Stimulated activated CD4-positive, alpha-beta T cell treated with anti-CD3 and anti-CD28 coated beads, Interleukin-4, amount 100 ng/mL, for 1 hour (primary cell): ENCODE measurements at places on chromosomes 6 and 20.

- DNase-seq: no peak
Observed at GRCh38 chr6:113246186-113246585, 611.0 kb upstream of the MARCKS start.

GRCh38 chr6:157021344-157021992 lies 244.3 kb downstream of the ARID1B start:
- DNase-seq: peak; percentile 87

GRCh38 chr6:90412538-90413369 lies 116.1 kb upstream of the BACH2 start:
- no peak for DNase-seq

DNA sequence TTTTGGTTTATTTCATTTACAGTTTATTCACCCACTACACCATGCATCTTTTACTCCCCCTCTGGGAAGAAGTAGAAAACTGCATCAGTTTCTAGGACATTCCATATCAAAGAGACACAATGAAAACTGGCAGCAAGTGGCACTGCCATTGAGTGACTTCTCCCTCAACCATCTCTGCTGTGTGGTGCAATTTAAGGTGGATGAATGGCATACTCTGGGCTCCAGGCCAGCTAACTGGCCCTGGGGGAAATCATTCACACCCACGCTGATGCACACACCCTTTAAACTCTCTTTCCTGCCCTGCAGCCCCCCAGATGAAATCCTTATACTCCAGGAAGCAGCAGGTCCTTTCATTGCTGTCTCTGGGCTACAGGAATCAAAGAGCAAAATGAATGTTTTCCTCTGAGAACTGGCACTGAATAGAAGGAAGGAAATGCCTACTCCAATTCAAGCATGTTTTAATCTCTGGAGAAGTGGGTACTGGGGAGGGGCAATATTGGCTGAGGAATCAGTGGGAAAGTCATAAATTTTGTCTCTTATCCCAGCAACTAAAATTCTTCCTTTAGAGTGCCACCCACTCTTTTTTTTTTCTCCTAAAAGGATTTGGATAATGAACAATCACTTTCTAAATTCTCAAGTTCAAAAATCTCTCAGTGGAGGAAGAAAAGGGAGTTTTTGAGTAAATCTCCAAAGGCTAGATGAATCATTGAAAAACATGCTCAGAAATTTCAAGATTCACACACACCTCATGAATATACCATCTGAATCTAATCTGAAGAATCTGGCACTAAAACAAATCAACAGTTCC lies 16.9 kb upstream of the RFPL4B start:
- DNase-seq: no peak

DNA sequence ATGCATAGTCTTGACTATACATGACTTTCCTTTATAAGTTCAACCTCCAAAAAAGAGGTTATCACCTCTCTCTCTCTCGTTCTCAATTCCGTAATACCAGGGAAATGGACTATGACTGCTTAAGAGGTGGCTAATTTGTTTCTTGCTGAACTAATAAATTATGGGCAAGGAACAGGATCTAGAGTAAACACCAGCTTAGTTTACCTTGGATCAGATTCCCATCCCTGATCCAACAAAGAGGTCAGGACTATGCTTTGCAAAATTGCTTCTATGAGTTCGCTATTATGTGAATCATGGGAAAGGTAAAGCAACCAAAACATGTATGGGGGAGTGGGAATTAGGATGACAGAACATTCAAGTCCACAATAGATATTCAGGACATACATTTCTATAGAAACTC lies 630.7 kb downstream of the HACE1 start:
- DNase-seq: no peak

GRCh38 chr6:138517635-138518034 lies 18.3 kb upstream of the NHSL1 start:
- DNase-seq: peak; percentile 53

DNA sequence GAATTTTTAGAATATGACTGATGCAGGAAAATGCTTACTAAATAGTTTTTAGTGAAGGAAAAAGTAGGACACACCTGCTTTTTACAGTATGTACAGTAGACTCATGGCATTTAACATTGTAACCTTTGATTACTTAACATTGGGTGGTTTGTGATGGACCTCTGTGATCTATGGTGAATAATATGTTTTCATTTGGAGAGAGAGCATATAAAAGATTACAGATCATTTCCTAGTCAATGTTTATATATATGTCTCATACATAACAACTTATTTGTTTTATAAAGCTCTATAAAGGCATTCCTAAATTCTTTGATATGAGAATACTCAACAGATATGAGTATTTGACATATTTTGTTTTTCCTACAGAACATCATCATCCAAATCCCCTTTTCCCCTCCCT lies 129.3 kb upstream of the PDE7B start:
- no peak for DNase-seq

DNA sequence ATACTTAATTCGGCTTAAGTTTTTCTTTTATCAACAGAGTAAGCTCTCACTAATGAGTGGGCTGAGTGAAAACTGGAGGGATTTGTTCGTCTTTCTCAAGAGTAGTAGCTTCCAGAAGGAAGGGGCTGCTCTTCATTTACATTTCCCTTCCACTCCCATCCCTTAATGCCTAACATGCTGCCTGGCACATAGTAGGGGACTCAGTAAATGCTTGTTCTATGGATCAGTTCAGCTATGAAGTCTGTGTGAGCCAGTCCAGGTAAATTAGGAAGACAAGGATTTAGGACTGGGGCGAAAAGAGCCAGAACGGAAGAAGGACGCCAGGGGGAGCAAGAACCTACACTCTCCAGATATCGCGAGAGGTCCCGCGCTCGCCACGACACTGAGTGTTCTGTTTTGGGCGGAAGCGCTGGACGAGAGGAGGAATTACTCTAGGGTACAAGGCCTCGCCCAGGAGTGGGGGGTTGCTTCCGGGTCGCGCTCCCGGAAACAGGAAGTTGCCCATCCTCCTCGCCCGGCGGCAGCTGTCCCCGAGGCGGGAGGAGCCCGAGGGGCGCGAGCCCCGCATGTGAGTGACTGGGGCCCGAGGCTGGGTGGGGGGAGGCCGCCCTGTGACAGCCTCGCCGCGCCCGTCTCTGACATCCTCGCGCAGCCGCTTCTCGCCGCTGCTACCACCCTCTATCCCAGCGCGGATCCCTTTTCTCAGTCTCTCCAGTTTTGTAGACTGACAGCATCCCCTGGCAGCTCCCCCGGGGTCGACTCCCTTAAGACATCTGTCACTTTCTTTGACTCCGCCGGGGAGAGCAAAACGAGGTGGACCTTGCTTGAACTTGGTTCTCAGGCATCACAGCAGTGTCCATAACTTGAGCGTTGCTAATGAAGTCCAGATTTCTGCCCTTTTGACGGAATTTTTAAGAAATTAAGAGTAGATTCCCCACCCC lies at the start of gene C6orf89:
Gene C6orf89 (plus strand): TSS at position 492 of the 941 bp plus-strand sequence. CDS start 13,493 bp downstream, outside the sequence.
- DNase-seq: peak; percentile 96

- no peak for DNase-seq
Observed at GRCh38 chr6:33583591-33584155, 3.6 kb upstream of the BAK1 start.

- DNase-seq: no peak
Observed at GRCh38 chr20:59603781-59604541, at the start of gene PHACTR3. Gene PHACTR3, plus strand, starts transcription at chr20:59604540. Its CDS starts 475 bp downstream, at chr20:59605015.

DNA sequence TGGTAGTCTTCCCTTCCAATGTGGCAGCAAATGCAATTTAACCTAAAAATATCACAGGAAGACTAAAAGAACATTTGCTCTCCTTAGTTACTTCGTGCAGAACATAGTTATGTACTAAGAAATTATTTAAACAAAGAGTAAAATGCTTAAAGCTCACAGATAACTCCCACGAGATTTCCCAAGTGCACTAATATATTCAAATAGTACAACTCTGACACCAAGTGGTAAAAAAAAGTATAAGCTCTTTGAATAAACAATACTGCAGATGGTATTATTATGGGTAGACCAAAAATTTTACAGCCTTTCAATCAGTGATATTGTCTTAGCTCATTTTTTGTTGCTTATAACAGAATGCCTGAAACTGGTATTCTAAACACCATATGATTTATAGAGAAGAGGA lies 52.8 kb upstream of the FILIP1 start:
- no peak for DNase-seq

DNA sequence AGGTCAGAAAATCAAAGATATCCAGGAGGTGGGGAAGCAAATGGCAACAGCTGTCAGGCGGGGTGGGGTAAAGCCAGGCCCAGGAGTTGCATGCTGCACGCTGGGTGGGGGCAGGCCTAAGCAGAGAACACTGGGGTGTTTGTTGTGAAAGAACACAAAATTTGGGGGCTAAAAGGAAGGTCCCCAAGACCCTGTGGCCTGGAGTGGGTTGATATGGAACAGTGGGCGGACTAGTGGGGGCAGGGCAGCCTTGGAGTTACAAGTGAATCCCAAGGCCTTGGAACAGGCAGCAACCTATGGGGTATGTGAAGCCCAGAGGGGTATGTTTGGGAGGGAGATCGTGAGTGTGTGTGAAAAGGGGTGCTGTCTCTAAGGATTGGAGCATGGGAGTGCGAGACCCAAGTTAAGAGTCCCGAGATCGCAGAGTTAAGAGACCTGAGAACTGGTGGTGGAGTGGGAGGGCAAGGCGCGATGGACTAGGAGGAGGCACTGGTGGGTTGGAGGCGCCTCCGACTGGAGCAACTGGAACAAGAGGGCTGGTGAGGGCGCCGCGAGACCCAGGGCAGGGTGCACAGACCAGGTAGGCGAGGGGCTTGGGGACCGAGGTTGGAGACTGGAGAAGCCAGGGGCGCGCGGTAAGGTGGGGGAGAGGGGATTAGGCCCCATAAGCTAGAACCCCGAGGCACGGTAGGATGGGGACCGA lies 658 bp downstream of the CUL7 start:
- peak; percentile 33 for DNase-seq

GRCh38 chr6:107106165-107106564 lies 9.2 kb downstream of the BEND3 start:
- no peak for DNase-seq

DNA sequence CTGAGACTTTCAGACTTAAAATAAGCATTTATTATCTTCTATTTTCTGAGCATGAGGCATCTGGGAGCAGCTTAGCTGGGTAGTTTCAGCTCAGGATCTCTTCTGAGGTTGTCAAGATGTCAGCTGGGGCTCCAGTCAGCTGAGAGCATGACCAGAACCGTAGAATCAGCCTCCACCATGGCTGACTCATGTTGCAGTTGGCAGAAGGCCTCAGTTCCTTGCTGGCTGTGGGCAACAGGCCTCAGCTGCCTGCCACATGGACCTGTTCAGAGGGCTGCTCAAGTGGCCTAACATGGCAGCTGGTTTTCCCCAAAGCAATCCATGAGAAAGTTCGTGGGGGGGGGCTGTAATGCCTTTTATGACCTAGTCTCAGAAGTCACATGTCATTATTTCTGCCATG lies 142.3 kb downstream of the LY86 start:
- DNase-seq: no peak

- DNase-seq: no peak
Observed at GRCh38 chr6:137862419-137863090, 4.5 kb upstream of the TNFAIP3 start.

- no peak for DNase-seq
Observed at GRCh38 chr20:58179083-58179431, 49.4 kb downstream of the ANKRD60 start.

DNA sequence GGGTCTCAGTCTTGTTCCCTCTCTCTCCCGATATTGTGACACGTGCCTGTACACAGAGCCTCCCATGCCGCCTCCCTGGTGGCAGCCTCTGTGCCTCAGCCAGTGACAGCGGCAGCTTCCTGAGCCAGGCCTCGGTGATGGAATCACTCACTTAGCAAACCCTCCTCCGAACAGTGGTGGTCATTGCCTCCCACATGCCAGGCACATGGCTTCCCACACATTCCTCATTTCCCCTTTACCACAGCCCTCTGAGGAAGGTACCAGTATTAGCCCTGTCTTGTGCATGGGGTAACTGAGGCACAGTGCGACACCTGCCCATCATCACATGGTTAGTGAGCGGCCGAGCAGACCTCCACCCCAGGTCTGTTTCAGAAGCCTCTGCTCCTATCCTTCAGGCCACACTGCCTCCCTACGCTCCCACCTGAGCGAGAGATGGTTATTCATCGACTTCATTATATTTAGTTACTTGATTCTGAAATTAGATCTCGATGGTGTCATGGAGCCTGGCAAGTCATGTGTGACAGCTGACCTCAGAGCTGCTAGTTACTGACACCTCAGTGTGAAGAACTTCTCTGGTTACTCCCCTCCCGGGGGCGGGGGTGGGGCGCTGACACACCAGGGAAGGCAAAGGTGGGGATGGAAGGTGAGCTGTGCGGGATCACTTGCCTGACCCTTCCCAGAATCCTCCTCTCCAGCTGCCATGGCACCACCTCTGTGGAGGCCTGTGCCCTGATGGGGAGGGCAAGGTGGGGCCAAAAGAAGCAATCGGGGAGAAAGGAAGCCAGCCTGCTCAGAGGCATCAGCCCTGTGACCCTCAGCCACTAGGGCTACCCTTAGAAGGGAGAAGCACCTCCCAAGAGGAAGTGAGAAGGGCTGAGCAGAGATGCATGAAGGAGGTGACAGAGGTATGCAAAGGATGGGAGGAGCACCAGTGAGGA lies 17.9 kb downstream of the MDGA1 start:
- no peak for DNase-seq

GRCh38 chr6:158039178-158039557 lies 57.5 kb downstream of the SYNJ2 start:
- DNase-seq: no peak

GRCh38 chr6:155495011-155495768 lies 39.6 kb upstream of the NOX3 start:
- no peak for DNase-seq

DNA sequence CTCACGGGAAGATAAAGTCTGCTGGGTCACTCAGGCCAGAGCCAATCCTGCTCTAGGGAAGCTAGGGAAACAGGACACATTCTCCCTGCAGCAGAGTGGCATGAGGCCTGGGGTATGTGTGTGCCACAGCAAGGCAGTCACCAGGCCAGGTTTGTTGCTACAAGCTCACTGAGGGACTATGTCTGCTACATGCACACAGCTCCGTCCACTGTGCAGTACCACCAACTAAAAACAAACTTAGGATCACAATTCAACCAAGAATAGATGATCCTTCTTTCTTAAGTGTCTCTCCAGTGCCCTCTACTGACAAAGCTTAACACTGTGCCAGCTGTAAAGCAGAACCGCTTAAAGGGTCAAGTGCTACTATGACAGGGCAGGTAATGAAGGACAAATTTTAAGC lies 192.5 kb downstream of the PTPRK start:
- no peak for DNase-seq
